ENCODE measurements at places on chromosomes 6 and 20.
A peak's percentile ranks its signal among the peaks of the same experiment; 100 is the strongest.

DNA sequence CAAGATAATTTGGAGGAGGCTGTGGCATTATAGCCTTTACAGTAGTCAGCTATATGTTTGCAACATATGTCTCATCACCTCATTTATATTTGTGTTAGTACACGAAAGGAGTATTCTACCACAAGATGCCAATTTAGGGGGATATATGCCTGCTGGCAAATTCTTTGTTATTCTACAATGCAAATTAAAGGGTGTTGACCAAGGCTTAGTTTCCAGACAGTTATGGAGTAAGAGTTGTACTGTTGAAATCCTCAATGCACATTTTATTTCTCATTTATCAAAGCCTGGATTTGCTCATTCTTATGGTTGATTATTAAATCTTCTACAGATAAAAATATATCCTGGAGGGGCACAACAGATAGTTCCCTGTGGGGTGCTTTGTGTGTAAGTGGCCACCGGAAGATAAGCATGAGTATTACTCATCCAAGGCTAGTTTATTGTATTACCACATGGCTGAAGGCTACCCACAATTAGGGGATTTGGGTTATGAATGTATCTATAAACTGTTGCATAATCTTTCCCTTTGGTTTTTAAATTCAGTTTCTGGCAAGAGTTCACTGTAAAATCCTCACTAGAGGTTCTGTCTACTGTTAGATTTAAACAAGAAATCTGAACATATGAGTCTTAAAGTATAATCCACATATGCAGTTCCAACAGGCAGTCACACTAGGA is 9.0 kb downstream of the CST9 start:
- no peak for DNase-seq

DNA sequence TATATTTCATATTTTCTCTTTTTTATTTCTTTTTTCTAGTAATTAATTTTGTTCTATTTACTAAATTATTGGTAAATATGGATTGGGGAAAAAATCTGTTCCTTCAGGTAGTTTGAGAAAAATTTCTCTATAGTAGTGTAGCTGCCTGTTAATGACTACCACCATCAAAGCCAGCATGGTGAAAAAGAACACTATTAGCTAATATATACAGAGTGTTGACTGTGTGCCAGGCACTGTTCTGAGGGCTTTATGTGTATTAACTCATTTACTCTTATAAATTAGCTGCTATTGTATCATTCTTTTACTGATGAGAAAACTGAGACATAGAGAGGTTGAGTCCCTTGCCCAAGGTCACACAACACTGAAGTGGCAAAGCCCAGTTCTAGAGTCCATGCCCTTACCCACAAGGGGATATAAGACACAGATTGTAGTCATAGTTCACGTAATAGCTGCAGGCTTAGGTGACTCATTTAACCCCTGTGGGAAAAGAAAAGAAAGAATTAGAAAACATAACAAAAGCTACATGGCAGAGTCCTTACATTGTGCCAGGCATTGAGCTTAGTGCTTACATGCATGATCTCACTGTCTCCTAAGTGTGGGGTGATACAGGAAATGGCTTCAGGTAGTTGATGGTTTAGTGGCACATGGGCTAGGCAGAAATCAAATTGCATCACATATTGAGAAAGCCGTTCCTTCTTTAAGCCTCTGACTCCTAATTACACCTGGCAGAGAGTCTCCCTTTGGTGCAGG is 12.2 kb upstream of the AKIRIN2 start:
- no peak for DNase-seq

GRCh38 chr20:4006640-4007039 is 8.7 kb downstream of the RNF24 start:
- DNase-seq, result peak; percentile 70

DNA sequence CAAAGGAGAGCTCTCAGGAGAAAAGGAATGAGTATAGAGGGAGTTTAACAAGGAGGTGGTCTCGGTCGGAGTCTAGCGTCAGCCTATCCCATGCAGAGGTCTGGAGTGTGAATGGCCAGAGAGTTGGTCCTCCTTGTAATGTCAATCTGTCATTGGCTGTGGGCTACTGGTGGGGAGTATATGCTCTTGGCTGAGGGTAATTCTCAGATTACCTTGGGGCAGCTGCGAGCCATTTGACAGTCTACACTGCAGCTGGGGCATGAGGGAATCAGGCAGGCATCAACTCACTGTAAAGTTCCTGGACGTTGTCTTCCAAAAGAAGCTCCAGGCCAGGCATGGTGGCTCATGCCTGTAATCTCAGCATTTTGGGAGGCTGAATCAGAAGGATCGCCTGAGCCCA is 48.1 kb downstream of the EBF4 start:
- DNase-seq, result no peak

DNA sequence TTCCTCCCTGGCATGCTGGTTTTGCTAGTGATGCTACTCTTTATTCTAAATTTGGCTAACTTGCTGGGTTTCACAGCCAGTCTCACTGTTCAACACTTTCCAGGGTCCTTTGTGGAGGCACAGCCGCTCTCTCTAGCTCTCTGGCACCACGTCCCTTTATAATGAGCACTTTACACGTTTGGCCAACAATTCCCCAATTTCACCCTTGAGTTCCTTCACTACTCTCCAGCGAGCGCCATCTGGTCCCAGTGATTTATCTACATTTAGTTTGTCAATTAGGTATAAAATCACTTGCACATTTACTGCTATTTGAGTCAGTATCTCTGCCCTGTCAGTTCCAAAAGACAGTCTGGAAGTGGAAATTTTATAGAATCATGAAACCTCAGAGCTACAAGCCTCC is 241.9 kb upstream of the MOCS1 start:
- DNase-seq, result no peak

DNA sequence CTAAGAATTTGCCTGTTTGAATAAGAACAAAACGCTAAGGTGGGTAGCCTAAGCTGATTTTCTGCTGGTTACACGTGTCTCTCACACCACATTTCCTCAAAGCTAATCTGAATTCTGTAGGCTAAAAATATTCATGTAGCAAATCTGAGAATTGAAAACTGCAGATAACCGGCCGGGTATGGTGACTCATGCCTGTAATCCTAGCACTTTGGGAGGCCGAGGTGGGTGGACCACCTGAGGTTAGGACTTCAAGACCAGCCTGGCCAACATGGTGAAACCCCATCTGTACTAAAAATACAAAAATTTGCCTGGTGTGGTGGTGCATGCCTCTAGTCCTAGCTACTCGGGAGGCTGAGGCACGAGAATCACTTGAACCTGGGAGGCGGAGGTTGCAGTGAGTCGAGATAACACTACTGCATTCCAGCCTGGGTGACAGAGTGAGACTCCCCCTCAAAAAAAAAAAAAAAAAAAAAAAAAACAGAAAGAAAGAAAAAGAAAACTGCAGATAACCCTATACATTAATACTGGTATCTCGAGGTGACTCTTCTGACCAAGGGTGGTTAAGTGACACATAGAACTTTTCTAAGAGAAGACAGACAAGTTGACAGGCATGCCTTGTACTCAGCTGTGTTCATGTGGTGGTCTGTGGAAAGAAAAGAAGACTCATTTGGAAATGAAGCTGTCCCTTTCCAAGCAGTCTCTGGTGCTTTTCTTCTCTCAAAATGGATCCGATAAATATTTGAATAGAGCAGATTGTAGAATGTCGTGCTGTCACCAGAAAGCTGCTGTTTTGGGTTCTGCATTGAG is 24.7 kb upstream of the ASXL1 start:
- no peak for DNase-seq

GRCh38 chr20:44057698-44058675 is 129.0 kb downstream of the JPH2 start:
- DNase-seq, result no peak

- DNase-seq, result no peak
Measured at GRCh38 chr6:127186889-127187288, 68.4 kb downstream of the RSPO3 start.

GRCh38 chr20:9323622-9324021 is 190.8 kb upstream of the LAMP5 start:
- no peak for DNase-seq

- no peak for DNase-seq
Measured at GRCh38 chr6:8223678-8224077, 121.3 kb upstream of the EEF1E1 start.

DNA sequence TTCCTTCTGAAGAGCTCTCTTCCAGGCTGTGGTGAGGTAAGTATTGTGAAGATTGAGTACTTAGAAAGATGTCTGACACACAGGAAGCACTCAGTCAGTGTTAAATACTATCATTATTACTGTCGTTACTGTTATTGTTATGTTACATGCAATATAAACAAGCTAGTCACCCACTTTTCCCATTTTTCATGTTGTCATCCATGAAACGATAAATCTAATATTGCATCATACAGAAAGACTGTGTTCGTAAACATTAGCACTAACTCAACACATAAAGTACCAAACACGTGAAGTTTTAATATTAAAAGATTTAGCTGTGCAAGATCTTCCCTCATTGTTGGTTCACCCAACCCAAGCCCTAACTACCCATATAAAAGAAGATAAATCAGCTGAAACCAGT is 109.2 kb upstream of the NRSN1 start:
- DNase-seq, result no peak

GRCh38 chr20:47622118-47622665 is 120.5 kb downstream of the NCOA3 start:
- no peak for DNase-seq

DNA sequence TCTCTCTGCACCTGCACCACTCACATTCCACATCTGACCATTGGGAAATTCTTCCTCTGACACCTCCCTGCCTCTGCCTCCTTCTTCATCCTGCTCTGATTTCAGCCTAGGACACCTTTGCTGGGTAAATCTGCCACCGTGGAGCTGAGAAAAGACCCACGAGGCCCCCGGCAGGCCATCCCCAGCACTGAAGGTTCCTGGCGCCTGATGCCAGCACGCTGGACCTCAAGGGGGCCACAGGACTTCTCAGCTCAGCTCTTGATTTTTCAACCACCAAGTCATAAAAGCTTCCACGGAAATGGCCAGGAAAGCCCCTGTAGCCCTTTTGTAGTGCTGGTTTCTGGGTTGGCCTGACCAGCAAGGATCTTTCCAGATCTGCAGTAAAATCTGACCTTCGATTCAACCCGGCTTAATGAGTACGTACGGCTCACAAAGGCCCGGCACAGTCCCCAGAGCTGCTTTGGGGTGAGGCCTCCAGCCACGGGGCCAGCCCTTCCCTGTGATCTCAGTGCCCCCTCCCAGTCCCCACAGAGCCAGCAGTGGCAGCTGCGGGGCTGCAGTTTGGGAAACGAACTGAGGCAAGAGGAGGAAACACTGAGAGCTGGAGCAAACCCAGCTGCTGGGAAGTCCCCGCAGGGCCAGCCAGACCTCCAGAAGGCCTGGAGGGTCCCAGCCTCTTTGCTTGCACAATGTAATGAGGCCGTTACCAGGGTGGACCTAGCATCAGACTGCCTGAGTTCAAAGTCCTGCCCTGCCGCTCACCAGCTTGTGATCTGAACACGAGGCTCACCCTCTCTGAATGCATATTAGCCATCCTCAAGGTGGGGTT is 157.5 kb downstream of the BMP7 start:
- DNase-seq, result no peak

DNA sequence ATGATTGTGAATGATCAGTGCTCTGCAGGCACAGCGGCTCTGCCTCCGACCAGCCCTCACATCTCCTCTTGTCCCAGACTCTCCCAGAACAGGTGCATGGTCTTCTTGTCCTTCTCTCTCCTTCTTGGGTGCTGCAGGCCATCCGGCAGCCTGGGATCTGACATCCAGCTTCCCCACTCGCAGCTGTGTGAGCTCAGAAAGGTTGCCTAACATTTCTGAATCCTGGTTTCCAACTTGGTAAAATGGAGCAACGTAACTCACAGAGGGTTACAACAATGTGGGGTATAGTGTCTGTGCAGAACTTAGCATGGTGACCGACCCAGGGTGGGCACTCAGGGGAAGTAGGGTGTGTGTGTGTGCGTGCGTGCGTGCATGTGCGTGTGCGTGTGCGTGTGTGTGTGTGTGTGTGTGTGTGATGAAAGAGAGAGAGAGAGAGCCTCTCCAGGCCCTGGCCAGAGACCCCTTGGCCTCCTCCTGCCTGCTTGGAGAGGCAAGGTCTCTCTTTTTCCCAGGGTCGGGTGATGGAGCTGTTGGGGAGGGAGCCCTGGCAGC is 110.1 kb downstream of the SNX5 start:
- no peak for DNase-seq

DNA sequence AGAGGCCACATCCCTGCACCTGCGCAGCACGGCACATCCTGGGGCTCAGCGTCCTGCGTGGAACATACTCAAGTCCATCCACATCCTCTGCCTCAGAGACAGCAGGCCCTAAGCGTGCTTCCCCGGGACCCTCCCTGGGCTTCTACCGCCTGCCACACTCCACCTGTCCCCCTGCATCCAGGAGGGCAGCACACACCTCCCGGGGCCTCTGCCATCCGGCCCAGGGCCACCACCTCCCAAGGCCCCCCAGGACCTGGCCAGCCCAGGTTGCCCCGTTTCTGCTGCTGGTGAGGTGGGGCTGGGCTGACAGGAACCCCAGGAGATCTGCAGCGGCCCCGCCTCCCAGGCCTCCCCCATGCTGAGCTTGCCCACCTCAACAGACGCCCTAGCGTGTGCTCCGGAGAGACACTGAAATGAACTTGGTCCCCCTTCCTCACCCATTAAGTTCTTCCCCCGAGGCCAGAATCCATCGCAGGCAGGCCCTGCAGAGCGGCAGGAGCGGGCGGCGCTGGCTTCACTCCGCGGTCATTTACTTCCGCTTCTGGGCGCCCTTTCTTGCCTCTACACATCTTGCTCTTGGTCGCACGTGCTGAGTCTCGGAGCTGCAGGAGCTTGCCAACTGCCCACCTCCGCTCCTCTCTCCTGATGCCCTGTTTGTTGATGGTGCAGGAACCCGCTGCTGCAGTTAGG is 235.3 kb downstream of the TAF4 start:
- DNase-seq, result no peak

DNA sequence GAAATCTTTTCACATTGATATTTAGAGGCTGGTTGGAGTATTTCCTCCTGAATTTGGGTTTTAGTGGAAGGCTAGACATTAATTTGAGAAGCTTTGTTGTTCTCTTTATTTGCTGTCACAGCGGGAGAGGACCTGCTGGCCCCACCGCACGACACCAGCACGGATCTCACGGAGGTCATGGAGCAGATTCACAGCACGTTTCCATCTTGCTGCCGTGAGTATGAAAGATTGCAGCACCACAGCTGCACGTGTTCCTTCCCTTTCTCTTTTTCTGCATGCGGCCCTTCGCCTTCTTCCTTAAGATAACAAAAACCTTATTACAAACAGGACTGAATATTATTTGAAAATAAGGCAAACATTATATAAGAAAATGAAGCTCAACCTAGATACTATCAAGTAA is 555.5 kb downstream of the UTRN start:
- DNase-seq, result no peak

GRCh38 chr6:19836799-19837510 is at the start of gene ID4:
ID4 (plus strand) TSS chr6:19837370; CDS start chr6:19837755, 385 bp downstream.
- peak; percentile 90 for DNase-seq

Data from midbrain (tissue), 1 donor.